ENCODE measurements at places on chromosomes 16 and 17. TPM values are rescaled to one million over a fixed set of nuclear protein-coding genes. Genes with fewer than 3 reads are reported as not detected.

DNA sequence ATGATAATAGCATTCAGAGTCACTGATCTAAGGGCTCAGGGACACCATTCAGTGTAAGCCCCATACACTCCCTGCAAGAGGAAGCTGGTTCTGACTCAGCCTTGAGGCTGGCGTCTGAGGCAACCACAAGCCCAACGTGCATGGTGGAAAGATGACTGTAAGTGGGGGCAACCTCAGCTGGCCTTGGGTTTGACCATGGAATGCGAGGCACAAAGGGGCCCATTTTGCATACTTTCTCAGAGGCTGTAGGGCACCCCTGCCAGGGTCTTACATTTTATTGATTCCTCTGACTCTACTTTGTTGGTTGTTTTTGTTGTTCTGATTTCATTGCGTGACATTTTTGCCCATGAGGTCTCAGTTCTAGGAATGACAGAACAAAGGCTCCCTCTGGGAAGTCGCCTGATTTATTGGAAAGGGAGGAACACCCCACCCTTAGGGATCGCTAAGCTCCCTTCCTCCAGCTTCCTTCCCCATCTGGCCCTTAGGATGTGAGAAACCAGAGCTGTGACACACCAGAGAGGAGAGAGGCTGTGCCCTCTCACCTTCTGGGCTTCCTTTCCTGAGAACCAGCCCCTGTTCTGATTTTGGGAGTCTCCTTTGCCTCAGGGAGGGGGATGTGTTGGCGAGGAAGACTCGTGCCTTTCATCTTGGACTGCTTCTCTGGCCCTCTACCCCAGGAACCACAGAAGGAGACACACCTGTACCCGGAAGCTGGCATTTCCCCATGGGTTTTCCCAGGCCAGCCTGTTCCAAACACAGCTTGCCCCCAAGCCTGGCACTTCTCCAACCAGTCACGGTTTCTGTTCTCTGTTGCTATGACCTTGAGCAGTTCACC is 5.6 kb upstream of the CIITA start:
- H3K27ac ChIP-seq = peak overlapping the region; percentile 96
- peak; percentile 94 for DNase-seq
- no peaks in the 10 kb centered on the region for H3K27me3 ChIP-seq

DNA sequence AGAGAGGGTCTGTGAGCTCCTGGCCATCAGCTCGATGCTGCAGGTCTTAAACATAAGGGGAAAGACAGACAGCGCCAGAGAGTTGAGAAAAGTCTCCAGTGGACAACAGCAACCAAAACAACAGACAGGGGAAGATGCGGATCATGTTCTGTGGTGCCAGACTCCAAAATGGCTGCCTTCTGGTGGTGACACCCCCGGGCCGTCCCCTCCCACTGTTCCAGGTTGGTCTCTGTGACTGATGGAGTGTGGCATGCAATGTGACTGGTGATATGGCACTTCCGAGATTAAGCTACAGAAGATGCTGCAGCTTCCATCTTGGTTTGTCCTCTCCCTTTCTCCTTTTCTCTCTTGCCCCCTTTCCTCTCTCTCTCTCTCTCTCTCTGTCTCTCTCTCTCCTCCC is 40.4 kb upstream of the RBFOX3 start:
- H3K27me3 ChIP-seq = peaks cover 24% of the 10 kb centered on the region
- H3K4me3 ChIP-seq = no peak overlapping the region
- no peaks in the 10 kb centered on the region for H3K36me3 ChIP-seq

DNA sequence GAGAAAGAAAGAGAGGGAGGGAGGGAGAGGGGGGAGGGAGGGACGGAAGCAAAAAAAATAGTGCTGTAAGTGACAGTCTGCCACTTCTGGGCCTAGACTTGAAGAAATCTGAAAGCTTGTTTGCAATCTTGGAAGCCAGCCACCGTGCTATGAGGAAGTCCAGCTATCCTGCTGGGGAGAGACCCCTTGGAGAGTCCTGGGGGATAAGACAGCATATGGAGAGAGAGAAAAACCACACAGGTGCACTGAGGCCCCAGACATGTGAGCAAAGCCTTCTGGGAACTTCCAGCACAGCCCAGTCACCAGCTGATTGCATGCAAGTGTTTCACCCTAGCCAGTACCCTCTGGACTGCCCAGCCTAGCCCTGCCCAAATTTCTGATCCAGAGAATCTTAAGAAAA is 12.6 kb upstream of the ALOX12B start:
- H3K27me3 ChIP-seq = peaks cover 8% of the 10 kb centered on the region
- no peaks in the 10 kb centered on the region for H3K36me3 ChIP-seq
- no peak overlapping the region for H3K27ac ChIP-seq
- DNase-seq = no peak

HOXB1 gene
- total RNA-seq = not detected

SLC25A10 gene
- total RNA-seq = 40.1 TPM

PPY gene
- not detected for total RNA-seq
